ENCODE measurements at places on chromosomes 1 and 21. TPM values are rescaled to one million over a fixed set of nuclear protein-coding genes. Genes with fewer than 3 reads are reported as not detected.

DNA sequence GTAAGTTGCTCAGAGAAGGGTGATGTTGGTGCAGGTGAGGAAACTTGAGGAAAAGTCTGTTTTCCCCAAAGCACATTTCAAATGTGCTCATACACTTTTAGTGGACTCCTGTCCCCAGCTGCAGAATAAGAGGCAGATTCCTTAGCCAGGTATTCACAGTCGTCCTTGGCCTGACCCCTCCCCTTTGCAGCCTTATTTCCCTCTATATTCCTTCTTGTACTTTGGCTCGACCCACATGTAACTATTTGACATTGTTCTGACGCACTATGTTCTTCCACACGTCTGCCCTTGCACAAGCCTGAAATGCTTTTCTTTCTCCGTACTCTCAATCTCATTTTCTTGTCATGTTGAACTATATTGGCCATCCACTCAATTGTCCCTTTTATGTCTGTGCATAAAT is 498.4 kb upstream of the USP24 start:
- H3K4me3 ChIP-seq, result no peak overlapping the region
- no peaks in the 10 kb centered on the region for H3K27me3 ChIP-seq
- H3K4me1 ChIP-seq, result peaks cover 14% of the 10 kb centered on the region
- H3K27ac ChIP-seq, result no peak overlapping the region

DNA sequence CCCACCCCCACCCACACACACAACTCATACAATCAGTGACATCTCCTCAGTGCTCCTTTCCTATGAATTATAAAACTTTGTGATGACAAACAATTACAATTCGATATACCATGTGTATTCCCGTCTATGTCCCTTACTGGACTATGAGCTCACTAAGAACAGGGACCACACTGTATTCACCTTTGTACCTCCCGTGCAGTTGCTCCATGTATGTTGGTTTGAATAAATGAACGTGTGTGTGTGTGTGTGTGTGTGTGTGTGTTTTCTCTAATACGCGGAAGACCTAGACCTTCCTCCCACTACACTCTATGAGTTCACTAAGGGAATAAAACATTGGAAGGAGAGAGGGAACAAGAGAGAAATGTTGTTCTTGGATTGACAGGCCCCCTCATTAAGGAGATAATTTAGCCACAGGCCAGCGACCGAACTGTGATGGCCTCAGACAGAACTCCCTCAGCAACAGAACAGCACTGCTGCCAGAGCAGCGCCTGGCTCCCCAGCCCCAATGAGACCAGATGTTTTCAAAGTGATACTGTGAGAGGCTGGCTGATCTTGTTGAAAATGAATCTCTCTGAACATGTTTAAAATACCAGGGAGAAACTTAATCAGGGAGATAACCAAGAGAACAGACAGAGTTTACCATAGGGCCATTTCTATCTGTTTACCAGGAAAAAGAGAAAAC is 21.7 kb downstream of the BCAR3 start:
- H3K27me3 ChIP-seq, result no peaks in the 10 kb centered on the region
- no peak overlapping the region for H3K4me3 ChIP-seq
- no peaks in the 10 kb centered on the region for H3K36me3 ChIP-seq
- no peak for DNase-seq

Gene FAM163A
- total RNA-seq, result not detected

DNA sequence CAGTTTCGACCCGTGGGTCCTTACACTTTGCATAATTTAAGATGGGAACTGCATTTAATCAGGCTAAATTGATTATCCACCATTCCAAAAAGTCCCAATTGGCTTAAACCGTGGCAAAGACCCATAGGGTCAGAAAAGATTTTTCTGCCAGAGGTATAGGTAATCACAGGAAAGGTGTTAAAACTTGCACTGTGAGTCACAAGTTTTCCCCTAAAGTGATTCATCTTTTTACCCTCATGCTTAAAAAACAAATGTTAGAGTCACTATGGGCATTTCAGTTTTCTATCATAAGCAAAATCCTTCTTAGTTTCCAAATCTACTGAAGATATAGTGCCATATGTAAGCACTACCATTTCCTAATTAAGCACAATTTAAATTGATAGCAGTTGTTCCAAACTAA is 1079.8 kb downstream of the ADGRL2 start:
- H3K36me3 ChIP-seq, result no peaks in the 10 kb centered on the region
- H3K4me1 ChIP-seq, result no peaks in the 10 kb centered on the region
- no peak overlapping the region for H3K27ac ChIP-seq
- H3K4me3 ChIP-seq, result no peak overlapping the region

Gene KCNA2
- 0.64 TPM for total RNA-seq

GRCh38 chr1:112901387-112901786 is 54.6 kb downstream of the SLC16A1 start:
- no peak overlapping the region for H3K27ac ChIP-seq
- no peaks in the 10 kb centered on the region for H3K36me3 ChIP-seq
- no peak overlapping the region for H3K4me3 ChIP-seq
- no peaks in the 10 kb centered on the region for H3K27me3 ChIP-seq
- no peak for DNase-seq

- peak; percentile 95 for DNase-seq
- peak within 1 kb of the TSS; percentile 79 for H3K4me3 ChIP-seq
- H3K27ac ChIP-seq, result peak within 1 kb of the TSS; percentile 79
- H3K36me3 ChIP-seq, result peaks cover 8% of the 10 kb centered on the region
- no peaks in the 10 kb centered on the region for H3K27me3 ChIP-seq
Measured at GRCh38 chr1:182789138-182790076, at the start of gene NPL. NPL (plus strand) TSS chr1:182789773; CDS start chr1:182794372, 4,599 bp downstream.
